ENCODE measurements at places on chromosomes 2 and 18.

DNA sequence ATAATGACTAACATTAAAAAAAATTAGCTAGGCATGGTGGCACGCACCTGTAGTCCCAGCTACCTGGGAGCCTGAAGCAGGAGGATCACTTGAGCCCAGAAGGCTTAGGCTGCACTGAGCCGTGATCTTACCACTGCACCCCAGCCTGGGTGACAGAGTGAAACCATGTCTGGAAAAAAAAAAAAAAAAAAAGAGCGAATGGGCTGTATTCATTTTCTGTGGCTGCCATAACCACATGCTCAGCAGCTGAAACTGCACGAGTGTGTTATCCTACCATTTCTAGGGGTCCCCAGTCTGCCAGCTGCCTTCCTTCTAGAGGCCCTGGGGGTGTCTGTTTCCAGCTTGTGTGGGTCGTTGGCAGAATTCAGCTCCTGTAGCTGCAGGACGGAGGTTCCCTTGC lies 247.8 kb downstream of the EIPR1 start:
- no peak for DNase-seq

DNA sequence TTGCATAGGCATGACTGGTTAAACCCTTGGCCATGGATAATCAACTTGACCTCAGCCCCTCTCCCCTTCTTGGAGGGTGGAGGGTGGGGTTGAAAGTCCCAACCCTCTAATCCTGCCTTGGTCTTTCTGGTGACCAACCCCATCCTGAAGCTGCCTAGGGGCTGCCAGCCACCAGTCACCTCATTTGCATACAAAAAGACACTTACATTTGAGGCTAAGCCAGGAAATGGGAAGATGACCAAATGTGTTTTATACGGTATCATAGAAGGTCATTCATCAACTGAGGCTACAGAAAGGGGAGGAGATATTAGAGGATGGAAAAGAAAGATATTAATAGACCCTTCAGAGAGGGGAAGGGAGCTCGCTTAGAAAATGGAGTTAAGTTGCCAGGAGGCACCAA lies 96.8 kb downstream of the NCK2 start:
- no peak for DNase-seq

GRCh38 chr2:218329027-218329825 lies 27.4 kb upstream of the CATIP start:
- DNase-seq: no peak

DNA sequence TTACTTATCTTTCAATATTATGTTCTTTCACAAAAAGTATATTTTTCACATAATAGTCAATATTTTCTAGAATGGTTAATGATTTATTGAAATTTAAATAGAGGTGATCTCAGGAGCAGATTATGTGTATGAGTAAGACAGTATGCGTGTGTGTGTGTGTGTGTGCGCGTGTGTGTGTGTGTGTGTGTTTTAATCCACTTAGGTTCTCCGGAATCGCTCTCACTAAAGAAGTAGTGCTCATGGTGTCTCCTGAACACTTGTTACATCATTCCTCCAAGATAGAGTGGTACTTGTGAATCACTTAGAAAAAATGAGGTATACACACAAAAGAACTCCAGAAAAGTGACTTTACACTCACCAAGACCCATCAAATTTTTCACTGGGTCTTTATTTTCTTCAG lies 91.0 kb upstream of the KCNH7 start:
- no peak for DNase-seq

GRCh38 chr2:206353685-206354084 lies 79.2 kb downstream of the ZDBF2 start:
- no peak for DNase-seq

DNA sequence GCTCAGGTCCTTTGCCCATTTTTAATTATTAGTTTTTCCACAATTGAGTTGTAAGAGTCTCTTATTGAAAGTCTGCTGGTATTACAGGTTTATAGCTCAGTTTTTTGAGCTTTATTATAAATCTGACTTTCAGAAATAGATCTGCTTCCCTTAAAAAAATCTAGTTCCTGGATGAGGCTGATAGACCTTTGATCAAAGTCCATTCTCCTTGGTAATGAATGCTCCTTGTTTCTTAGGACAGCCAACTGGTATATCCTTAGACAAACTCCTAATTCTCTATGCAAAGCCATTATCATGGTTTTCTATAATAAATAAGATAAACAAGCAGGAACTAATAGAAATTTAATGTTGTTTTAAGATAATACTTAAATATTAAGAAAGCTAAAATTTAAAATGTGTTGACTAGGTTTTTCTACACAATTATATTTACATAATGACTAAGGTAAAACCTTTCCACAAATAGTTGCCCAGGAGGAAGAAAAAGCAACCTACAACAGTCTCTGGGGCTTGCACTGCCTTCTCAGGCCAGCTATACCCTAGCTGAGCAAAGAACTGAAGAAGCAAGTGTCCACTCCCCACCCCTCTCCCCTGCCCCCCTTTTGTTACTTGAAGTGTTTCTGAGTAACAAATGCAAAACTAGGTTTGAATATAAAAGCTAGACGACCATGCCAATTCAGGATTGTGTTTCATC lies 16.9 kb downstream of the NT5DC4 start:
- no peak for DNase-seq

GRCh38 chr2:216842636-216843035 lies 17.2 kb downstream of the TNP1 start:
- DNase-seq: no peak

GRCh38 chr2:104786204-104786603 lies 67.7 kb upstream of the POU3F3 start:
- no peak for DNase-seq

DNA sequence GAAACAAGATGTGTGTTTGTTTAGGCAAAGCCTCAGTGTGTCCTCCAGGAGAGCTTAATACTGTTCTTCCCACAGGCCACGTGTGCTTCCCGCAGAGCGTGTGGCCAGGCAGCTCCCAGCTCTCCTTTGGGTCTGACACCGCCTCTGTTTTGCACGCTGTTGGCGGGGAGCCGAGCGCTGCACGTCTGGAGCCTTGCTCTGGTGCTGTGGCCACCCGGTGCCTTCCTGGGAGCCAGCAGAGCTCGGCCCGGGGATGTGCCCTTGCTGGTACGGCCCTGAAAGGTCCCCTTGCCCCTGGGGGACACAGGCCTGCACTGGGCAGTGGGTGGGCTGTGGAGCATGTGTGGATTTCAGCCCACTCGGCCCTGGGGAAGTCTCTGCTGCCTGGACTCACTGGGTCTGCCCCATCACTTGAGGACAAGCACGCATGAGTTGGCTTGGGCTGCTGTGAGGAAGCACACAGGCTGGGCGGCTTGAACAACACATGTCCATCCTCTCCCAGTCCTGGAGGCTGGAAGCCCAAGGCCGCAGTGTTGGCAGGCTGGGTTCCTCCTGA lies 160.7 kb upstream of the HDAC4 start:
- no peak for DNase-seq

DNA sequence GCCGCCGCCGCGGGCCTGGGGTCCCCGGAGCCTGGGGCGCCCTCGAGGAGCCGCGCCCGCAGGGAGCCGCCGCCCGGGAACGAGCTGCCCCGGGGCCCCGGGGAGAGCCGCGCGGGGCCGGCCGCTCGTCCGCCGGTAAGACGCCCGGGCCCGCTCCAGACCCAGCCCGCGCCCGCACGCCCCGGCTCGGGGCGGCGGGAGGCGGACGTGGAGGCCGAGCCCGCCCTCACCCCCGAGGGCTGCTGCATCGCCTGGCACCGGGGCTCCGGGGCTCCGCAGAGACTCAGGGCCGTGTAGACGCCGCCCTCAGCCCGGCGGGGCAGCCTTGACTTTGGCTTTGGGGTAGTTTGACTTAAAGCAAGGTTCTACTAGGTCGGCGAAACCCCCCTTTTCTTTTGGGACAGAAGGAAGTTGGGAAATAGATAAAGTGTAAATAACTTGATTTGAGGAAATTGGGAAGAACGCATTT lies 335 bp downstream of the ERFE start:
- no peak for DNase-seq

Measured in NCI-H774 (cell line).